Fibroblast of mammary gland (primary cell): ENCODE measurements at places on chromosomes 7 and 10.
A peak's percentile ranks its signal among the peaks of the same experiment; 100 is the strongest.

- no peak for DNase-seq
Measured at GRCh38 chr10:80468002-80468401, 13.9 kb downstream of the TSPAN14 start.

- DNase-seq: no peak
Measured at GRCh38 chr10:43960135-43960415, 311.4 kb upstream of the ZNF32 start.

GRCh38 chr10:6384031-6384430, 181.3 kb downstream of the PFKFB3 start:
- no peak for DNase-seq

GRCh38 chr10:96995851-96996250, 163.8 kb downstream of the LCOR start:
- no peak for DNase-seq

DNA sequence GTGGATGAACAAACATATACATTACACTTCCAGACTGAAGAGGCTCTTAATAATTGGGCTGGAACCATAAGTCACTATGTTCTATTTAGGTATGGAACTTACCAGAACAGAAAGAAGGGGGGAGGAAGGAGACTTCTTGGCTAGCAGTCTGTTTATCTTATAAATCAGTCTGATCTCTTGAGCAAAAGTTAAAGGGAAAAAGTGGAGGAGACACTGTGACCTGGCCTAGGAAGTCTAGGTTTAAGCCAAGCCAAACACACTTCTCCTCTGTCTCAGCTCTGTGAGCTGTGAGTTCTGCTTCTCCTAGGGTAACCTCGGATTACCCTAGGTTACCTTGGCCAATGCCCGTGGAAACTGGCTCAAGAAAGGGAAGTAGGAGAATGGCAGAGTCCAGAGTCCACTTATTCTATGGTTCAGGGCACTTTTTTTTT, 95.2 kb downstream of the PFKFB3 start:
- peak; percentile 28 for DNase-seq

GRCh38 chr10:43573250-43574000, 991 bp downstream of the ZNF239 start:
- peak; percentile 14 for DNase-seq

- DNase-seq: no peak
Measured at GRCh38 chr7:117946151-117946633, 73.0 kb upstream of the CTTNBP2 start.

- no peak for DNase-seq
Measured at GRCh38 chr10:86649471-86650150, 4.7 kb upstream of the OPN4 start.

DNA sequence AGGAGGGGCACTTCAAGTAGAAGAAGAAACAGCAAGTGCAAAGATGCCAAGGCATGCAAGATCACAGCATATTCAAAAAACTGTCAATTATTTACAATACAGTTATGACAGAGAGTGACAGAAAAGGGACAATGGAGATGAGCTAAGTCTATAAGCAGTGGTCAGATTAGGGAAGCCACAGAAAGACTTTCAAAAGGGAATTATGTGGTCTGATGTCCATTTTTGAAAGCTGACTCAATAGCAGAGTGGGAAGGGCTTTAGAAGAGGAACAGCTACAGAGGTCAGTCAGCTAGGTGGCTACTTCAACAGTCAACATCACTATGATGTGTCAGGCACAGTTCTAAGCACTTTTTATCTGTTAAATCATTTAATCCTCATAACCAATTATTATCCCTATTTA, 45.2 kb upstream of the SPOCK2 start:
- peak; percentile 81 for DNase-seq

DNA sequence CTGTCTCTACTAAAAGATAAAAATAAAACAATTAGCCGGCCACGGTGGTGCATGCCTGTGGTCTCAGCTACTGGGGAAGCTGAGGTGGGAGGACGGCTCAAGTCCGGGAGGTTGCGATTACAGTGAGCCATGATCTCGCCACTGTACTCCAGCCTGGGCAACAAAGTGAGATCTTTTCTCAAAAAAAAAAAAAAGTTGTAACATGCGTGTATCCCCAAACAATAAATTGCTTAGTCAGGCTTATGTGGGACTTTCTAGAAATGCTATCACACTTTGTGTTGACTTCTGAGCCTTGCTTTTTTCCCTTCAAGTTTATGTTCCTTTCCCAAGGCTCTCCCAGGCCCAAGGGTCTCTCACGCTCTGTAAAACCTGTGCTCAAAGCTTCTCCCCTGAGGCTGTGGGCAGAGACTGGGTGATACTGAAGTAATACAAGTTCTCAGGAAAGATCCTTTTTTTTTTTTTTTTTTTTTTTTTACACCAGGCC, 88.0 kb upstream of the TNS3 start:
- no peak for DNase-seq

DNA sequence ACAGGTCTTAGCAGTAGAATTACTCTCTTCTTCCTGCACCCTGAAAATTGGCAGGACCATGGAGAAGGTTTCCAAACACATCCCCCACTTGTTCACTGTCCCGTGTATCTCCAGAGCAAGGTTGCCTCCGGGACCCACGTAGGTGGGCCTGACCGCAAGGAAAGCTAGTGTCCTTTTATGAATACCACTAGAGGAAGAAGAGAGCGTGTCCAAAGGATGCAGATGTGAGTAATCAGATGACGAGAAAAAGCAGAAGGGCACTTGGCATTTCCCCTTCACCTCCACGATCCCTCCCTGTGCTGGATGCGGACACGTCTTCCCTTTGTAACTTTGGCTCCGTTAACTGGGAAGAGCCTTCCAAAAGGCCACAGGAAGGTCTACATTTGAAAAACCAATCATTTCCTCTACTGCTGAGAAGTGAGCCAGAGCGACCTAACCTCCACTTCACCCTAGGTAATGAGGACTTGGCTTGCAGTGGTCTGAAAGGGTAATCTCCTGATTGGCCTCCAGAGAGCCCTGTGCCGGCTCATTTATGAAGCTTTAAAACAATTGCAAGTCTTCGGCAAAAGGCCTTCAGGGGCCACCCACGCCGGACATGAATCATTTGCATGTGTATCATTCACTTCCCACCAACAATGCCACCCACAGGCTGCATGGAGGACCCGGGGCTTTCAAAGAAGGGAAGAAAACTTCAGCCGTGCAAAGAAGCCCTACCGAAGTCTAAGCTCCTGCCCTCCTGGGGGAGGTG, 55.4 kb downstream of the LYZL1 start:
- DNase-seq: peak; percentile 92

- DNase-seq: peak; percentile 57
Measured at GRCh38 chr7:28406192-28406591, 6.1 kb upstream of the CREB5 start.

GRCh38 chr10:62761115-62761514, 43.4 kb upstream of the ADO start:
- peak; percentile 8 for DNase-seq

GRCh38 chr7:81232084-81232799, 313.4 kb upstream of the SEMA3C start:
- DNase-seq: no peak

GRCh38 chr10:72424561-72424960, 69.8 kb upstream of the DNAJB12 start:
- no peak for DNase-seq

GRCh38 chr10:97882142-97883091, 32.8 kb downstream of the GOLGA7B start:
- peak; percentile 88 for DNase-seq

GRCh38 chr10:71045204-71045809, 156.9 kb upstream of the PCBD1 start:
- DNase-seq: no peak

DNA sequence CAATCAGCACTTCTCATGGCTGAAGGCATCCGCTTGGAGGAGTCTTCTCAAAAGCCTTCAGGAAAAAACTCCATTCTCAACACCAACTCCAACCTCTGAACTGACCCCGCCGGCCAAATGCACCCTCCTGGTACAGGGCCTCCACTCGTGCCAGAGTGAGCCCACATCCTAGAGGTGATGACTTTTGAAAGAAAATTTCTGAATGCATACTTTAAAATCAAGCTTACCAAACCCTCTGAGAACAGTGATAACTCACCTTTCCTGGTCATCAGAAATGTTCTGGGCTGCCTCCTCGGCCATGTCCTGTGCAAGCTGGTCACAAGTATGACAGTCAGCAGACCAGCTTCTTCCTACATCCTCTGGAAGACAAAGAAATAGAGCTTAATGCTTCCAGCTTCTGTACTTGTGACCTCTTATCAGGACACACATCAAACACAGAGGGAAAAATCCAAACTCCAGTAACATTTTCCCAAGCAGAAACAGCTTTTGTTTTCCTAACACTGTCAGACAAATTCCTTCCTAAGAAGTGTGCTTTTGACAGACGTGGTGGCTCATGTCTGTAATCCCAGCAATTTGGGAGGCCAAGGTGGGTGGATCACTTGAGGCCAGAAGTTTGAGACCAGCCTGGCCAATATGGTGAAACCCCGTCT, at the start of gene PKD1L1:
Gene PKD1L1 (minus strand): TSS at position 326 of the 650 bp plus-strand sequence. CDS start 26 bp downstream, at position 300.
- no peak for DNase-seq

DNA sequence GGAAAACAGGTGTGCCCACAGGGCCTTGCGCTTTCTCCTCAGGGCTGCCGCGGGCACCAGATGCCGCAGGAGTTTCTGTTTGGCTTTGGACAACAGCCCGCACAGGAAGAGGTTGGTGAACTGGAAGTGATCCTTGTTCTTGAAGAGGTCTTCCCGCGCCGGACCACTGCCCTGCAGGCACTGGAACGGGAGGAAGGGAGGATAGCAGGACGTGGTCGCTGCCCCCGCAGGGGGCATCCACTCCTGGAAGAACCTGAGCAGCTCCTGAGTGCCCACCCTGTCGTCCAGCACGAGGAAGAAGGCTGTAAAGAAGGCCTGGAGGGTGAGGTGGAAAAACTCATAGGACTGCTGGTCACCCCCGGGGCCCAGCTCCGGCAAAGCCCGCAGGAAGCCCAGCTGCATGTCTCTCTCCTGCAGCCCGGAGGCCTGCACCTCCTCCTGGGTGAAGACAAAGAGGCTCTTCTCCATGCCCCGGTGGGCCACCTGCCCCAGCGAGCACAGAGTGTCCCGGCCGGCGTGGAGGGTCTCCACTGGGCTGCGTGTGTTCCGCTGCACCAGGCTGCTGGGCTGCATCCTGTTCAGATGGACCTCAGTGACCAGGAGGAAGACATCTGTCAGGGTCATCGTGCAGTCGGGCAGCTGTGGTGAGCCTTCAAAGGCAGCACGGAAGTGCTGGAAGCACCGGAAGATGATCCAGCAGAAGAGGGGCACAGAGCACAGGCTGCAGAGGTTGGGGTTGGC, 26.9 kb downstream of the NOD1 start:
- DNase-seq: no peak

DNA sequence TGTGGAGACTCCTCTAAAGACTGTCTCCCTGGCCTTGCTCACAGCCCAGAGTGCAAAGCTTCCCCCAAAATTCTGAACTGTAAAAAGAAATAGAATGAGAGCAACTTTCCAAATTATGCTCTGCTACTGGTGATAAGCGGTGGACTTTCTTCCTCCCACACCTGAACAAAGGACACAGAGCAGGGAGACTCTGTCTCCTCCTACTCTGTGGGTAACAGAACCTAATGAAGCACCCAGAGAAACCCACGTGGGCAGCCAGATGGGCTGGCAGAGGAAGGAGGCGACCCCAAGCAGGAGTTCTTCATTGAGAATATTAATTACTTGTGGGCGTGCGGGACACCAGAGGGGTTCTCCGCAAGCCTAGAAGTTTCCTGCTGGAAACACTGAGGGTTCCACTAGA, 139.5 kb downstream of the KMT2E start:
- DNase-seq: no peak

DNA sequence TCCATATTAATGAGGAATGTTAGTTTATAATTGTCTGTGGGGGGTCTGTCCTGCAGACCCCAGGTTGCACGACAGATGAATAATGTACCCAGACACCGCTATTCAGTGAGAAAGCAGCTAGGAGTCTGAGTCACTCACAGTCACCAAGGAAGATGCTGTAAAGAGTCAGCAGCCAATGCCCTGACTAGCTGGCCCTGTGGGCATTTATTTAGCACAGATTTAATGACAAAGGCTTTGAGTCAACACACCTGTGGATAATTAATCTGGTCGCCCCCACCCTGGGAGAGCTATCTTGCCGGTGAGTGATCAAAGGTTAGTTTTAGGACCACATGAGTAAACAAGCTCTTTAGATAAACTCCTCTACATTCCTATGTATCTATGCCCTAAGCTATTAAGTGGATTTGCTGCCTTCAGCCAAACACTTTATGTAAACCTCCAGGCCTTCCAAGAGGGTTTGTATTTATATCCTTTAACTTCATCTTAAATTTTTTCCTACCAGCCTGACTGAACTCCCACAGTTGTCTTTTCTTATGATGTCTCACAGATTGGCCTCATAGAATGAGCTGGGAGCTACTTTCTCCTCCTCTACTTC, 180.0 kb upstream of the ADCY1 start:
- DNase-seq: no peak

DNA sequence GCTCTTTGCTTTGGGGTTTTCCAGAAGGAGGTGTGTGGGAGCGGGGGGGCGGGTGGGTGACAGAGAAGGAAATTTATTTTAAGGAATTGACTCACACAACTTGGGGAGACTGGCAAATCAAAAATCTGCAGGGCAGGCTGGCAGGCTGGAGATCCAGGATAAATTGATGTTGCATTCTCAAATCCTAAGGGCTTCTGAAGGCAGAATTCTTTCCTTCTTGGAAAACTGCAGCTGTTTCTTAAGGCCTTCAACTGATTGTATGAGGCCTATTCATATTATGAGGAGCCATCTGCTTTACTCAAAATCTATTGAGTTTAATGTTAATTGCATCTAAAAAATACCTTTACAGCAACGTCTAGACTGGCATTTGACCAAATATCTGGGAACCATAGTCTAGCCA, 1528.8 kb upstream of the LRRTM3 start:
- no peak for DNase-seq

DNA sequence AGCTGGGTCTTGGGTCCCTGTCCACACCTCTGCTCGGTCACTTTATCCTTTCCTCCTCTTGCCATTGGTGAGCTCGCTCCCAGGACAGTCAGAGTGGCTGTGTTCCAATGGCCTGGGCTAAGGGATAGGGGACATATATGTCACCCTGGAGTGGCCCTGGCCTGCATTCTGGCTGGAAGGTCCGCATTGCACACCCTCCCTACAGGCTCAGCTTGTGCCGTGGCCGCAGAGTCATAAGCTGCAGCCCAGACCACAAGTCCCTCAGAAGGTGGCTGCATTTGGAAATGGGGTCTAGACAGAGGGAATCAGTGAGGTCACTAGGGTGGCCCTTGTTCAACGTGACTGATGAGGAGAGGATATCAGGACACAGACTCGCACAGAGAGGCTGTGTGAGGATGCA, 363.8 kb upstream of the SHH start:
- DNase-seq: no peak

GRCh38 chr10:42367532-42368230, 270.7 kb downstream of the ZNF33B start:
- peak; percentile 94 for DNase-seq

- peak; percentile 25 for DNase-seq
Measured at GRCh38 chr7:13106513-13106912, 419.1 kb downstream of the ARL4A start.

- DNase-seq: no peak
Measured at GRCh38 chr7:7957513-7957912, 11.1 kb upstream of the GLCCI1 start.

- no peak for DNase-seq
Measured at GRCh38 chr10:43093423-43094076, 16.7 kb downstream of the RET start.

DNA sequence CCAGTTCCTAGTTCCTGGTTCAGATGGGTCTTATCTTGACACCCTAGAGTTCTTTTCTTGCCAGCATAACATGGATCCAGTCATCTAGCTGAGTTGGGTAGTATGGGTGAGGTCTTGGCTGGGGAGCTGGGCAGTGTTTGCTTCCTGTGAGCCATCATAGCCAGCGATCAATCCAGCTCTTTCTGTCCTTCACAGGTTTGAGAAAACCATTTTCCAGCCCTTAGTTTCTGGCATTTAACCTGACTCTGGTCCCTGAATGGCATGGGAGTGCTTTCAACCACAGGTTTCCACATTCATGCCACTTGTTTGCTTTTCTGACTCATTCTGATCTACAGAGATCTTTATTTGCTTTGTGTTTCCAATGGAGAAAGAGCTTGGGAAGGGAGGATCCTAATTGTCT, 8.6 kb downstream of the SLC13A1 start:
- no peak for DNase-seq
